ENCODE measurements at places on chromosomes 4 and X. TPM values are rescaled to one million over a fixed set of nuclear protein-coding genes. Genes with fewer than 3 reads are reported as not detected.

IL1RAPL1 gene
- not detected for total RNA-seq

FGF13 gene
- 0.05 TPM for total RNA-seq

NALF2 gene
- total RNA-seq = 6.1 TPM

CLDN22 gene
- not detected for total RNA-seq

CNKSR2 gene
- 1.6 TPM for total RNA-seq

UBQLN2 gene
- 22.4 TPM for total RNA-seq

NFKB1 gene
- total RNA-seq = 19.0 TPM

CXCL13 gene
- total RNA-seq = not detected

All from A549 treated with AZD2906 at 1 μM for 4 hours (cell line).